ENCODE measurements at places on chromosomes 7 and 10.

- DNase-seq = no peak
These were observed 429.1 kb downstream of the KIF20B start for GRCh38 chr10:90130321-90131086.

- no peak for DNase-seq
These were observed 10.5 kb upstream of the EZH2 start for GRCh38 chr7:148894591-148894990.

GRCh38 chr7:7221599-7222038 is 39.3 kb downstream of the C1GALT1 start:
- DNase-seq = peak; percentile 97

DNA sequence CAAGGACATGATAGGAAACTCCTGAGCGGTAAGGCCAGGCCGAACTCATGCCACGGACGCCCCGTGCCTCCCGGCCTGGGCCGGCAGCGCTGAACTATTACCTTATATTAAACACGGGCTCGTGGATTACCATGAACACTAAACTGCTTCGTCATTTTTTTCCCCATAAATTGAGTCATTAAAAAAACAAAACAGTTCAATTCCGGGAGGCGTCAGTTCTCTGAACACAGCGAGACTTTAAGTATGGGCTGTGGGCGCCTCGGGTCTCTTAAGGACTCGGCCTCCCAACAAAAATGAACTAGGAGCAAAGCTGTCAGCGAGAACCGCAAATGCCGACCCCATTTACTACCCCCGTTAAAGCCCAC is 519 bp downstream of the PITRM1 start:
- DNase-seq = peak; percentile 73

DNA sequence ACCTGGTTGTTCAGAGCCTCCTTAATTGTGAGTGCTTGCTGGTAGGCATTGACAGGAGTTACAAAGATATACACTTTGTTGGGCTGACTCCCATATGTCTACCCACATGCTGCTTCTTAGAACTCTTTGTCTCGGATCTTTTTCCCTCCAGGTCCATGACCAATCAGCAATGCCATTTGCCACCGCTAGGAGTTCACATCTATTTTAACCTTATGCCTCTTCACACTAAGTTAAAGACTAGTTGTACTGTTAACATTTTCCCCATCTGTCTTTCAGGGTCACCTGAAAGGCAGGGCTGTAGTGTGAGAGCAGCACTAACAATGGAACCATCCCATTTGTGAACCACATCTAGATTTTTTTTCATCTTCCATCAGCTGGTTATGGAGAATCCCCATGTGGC is 226.7 kb upstream of the NPY start:
- DNase-seq = no peak

DNA sequence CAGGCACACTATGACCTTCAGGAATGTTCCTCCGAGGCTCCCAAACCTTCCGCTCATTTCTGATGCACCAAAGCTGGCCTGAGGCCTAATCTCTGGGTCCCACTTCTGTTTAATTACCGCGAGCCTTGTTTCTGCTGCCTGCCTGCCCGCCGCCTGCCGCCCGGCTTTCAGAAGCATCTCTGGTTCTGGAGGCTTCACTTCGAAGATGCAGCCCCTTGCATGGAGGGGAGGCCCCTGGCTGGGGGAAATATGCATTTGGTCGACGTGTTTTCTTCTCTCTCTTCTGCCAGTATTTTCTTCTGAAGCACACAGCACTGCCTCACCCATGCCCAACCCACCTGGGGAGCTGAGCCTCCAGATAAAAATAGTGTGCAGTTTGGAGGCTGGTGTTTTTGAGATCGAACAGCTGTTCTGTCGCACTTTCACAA is 166.9 kb downstream of the PAXIP1 start:
- DNase-seq = no peak

DNA sequence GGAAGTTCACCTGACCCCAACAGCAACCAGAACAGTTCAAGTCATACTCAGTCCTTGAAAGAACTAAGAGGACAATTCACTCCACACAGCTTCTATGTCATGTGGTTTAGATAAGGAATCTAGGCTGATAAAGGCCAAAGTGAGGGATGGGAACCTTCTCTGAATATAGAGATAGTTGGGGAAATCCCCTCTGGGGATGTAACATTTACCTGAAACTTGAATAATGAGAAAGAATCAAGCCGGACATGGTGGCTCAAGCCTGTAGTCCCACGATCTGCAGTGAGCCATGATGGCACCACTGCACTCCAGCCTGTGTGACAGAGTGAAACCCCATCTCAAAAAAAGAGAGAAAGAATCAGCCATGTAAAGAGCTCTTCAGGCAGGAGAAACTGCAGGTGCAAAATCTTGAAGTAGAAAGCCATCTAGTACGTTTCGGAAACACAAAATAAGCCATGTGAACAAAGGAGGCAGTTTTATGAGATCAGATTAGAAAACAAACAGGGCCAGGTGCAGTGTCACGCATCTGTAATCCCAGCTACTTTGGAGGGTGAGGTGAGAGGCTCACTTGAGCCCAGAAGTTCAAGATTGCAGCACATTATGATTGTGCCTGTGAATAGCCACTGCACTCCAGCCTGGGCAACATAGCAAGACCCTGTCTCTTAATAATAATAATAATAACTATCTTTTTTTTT is 4.5 kb upstream of the DNMBP start:
- DNase-seq = no peak

DNA sequence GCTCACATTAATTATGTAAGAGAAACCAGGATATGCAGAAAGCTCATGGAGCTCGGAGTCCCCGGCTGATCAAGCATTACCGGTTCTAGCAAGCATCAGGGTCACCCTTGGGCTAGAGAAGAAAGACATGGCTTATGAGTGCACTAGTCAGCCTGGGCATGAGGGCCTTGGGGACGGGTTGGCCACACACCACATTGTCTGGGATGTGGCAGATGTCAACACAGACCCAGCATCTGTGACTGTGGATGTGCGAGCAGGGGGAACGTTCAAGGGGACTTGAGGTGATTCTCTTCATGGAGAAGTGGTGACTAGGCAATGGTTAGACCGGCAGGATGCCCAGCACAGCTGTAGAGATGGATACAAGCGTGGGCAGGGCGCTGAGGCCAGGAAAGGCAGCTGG is 13.7 kb downstream of the ZMIZ2 start:
- no peak for DNase-seq

- no peak for DNase-seq
These were observed 5.2 kb upstream of the JMJD1C start for GRCh38 chr10:63470928-63471327.

DNA sequence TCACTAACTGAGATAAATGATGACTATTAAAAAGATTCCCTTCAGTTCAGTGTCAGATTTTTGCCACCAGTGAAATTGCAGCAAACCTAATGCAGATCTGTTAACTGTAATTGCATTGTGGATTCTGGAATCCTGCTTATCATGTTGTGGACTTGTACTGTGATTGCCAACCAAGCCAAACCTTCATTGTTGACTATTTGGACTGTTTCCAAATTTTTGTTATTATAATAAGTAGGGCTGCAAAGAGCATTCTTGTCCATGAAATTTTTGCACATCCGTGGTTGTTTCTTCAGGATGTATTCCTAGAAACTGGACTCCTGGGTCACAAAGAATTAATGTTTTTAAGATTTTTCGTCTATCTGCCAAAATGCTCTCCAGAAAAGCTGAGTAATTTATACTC is 281.6 kb upstream of the ZMIZ1 start:
- no peak for DNase-seq

- DNase-seq = peak; percentile 34
These were observed 10.2 kb downstream of the PKD2L1 start for GRCh38 chr10:100319707-100320402.

DNA sequence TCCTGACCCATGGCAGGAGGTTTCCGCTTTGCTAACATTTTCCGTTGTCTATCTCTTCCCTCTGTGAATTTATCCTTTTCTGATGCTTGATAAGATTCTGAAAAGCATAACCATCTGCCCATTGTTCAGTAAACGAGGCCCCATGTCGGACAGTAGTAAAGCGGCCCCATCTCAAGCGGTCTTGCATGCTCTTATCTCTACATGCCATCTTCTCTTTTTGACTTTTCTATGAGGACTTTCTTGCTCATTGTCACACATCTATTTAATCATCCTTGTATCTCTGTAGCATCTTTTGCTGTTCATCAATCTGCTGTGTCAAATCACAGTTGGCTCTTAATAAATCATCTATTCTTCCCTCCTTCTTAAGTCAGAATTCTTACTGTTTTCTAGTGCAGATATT is 37.6 kb downstream of the ZNF248 start:
- DNase-seq = no peak

DNA sequence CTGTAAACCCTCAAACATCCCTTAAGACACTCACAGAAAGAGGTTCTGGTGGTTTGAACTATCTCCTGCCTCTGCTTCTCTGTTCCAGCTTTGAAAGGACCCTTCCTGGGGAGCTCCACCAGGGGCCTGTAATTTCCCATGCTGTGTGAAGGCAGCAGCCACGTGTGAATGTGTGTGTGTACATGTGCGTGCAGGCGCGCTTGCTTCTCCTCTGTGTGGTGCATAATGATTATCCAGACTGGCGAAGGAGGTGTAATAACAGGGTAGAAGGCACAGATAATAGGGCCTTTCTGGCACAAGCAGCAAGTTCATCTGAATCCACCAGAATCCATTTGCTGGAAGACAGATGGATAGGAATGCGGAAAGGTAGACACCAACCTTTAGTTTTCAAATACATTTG is 466.5 kb downstream of the GRID1 start:
- DNase-seq = no peak

DNA sequence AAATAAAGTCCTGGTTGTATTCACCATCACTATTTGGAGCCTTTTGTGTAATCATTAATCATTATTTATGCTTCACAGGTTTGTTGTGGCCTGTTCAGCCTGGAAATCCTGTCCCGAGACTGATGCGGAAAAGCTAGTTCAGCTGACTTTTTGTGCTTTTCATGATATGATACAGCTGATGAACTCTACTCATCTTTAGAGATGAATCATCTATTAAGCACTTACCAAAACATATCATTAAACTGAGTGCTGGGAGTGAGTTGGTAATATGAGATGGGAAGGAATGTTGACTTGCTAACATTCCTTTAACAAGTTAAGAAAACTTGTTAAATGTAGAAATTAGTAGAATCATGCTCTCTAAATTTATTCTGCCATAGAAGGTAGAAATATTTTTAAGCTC is 53.0 kb downstream of the CROT start:
- DNase-seq = peak; percentile 91

GRCh38 chr10:23065181-23065948 is 30.0 kb upstream of the MSRB2 start:
- peak; percentile 79 for DNase-seq

DNA sequence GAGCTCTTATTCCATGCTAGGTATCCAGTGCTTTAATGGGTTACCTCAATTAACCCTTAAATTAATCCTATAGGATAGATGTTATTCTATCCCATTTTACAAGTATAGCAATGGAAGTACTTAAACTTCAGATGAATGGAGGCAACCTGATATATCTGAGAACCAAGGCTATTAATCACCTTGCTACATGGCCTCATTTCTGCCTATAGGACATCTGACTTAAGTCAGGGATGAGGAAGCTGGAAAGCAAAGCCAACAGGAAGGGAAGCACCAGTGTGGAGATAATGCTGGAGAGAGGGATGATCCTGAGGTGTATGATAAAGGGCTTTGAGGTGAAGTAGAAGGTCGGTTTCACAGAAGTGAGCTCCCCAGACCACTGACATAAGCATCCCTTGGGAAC is 132.3 kb downstream of the CHN2 start:
- no peak for DNase-seq

DNA sequence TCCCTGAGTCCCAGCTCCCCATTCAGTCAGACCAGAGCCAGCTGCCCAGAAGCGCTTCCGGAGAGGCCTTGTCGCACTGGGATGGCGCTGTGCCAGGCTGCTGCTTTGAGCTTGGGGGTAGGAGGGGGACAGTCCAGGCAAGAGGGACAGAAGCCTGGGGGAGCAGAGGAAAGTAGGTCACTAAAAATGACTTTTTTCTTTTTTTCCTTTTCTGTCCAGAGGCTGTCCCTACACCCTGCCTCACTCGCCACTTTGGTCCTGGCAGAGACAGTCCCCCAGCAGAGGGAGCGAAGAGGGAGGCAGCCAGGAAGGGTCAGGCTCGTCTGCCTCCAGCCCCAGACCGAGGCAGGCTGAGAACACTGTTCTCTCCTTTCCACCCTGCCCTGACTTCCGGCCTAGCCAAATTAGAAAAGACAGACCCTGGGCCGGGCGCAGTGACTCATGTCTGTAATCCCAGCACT is 15.8 kb upstream of the TRIM8 start:
- DNase-seq = peak; percentile 56

DNA sequence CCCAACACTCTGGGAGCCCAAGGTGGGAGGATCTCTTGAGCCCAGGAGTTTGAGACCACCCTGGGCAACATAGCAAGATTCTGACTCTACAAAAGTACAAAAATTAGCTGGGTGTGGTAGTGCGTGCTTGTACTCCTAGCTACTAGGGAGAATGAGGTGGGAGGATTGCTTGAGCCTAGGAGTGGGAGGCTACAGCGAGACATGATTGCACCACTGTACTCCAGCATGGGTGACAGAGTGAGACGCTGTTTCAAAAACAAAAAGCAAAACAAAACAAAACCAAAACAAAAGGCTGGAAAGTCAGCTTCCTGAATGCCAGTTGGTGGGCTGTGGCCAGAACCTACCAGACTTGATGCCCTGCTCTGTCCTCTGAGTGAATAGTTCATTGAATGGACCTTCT is 242.8 kb downstream of the PHTF2 start:
- DNase-seq = no peak

- no peak for DNase-seq
These were observed 11.0 kb downstream of the RRP12 start for GRCh38 chr10:97390091-97390490.

GRCh38 chr10:84076047-84076388 is 63.3 kb upstream of the GHITM start:
- peak; percentile 60 for DNase-seq

GRCh38 chr10:122140461-122140902 is 130.6 kb upstream of the BTBD16 start:
- DNase-seq = peak; percentile 75

- no peak for DNase-seq
These were observed 262.2 kb upstream of the NFE2L3 start for GRCh38 chr7:25889765-25890164.

- DNase-seq = peak; percentile 84
These were observed 3.1 kb upstream of the ABCA13 start for GRCh38 chr7:48168159-48168558.

DNA sequence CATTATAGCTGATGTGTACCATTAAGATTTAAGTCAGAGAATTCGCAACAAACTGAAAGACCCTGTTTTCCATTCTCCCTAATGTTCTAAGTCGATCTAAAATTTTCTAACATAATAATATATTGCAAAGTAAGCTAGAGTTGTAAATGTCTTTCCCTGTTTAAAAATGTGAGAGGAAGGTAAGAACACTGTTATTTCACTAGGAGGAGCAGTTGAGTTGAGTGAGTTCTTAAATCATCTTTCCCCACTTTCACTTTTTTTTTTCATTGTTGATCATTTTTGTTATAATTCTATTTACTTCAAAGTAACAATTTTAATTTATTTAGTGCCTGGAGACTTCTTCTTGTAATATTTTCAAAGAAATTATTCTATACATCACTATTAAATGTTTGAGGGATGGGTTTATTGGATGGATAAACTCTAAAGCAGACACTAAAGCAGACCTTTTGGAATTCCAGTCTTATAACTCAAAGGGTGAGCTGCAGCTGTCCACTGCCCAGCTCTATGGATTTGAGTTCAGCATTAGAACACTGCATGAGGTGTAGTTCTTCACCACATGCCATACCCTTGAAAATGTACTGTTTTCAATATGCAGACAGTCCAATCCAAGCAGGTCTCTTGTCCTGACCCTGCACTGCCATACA is 181.3 kb upstream of the FZD1 start:
- peak; percentile 49 for DNase-seq

All from epithelial cell of esophagus (primary cell).